ENCODE measurements at places on chromosomes 4 and X.

DNA sequence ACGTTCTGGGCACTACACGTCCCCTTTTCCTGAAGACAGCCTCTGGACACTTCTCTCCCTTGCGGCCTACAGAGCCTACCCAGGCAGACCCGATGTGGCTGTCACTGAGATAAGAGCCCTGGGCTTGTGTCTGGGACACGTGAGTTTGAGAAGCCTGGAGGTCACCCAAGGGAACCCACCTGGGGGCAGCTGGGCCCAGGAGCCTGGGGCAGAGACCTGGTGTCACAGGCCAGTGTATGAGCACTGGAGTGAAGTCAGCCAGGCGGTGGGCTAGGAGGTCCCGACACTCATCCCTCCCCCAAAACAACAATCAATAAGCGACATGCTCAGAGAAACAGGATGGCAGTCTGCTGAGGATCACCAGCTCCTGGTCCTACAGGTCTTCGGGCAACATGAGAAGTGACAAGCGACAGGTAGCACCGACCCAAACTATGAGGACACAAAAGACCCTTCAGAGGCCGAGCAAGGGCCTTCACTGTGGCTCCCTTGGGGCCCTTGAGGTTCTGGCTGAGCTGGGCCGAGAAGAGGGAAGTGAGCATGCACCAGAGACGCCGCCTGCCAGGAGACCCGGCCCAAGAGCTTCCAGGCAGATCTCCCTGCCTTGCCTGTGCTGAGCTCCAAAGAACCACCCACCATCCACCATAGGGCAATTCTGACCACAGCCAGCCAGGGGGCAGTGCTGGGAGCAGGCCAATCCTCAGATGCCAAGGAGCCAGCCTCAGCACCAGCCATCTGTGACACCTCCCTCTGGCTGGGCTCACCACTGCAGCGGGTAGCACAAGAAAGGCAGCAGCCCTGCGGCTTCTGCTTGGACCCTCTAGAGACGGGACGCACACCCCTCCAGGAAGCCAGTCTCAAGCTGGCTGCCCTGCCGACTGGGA, 11.0 kb upstream of the DUSP9 start:
- DNase-seq = no peak

- DNase-seq = no peak
Observed at GRCh38 chrX:39550795-39551361, 546.9 kb downstream of the BCOR start.

DNA sequence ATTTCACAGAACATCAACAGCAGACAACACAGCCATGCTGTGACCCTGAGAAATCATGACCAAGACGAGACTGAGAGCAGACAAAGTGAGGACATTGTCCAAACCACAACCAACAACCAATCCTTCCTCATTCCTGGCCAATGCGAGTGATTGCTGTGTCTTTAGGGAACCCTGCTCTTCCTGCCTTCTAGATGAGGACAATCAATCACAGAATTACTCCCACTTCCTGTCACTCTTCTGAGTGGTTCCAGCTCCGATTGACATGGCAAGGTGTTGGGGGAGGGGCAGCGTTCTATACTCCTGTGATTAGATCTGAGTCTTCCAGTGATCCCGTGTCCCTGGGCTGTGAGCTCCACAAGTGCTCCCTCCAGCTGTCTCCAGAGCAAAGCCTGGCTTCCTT, 227.8 kb downstream of the STIM2 start:
- no peak for DNase-seq

GRCh38 chrX:153455571-153455970, 9.7 kb upstream of the TREX2 start:
- no peak for DNase-seq

GRCh38 chr4:29220761-29221160, 1499.4 kb upstream of the PCDH7 start:
- DNase-seq = no peak

- DNase-seq = no peak
Observed at GRCh38 chrX:75229774-75230173, 44.1 kb upstream of the UPRT start.

GRCh38 chr4:153207567-153207966, 3.3 kb downstream of the TRIM2 start:
- no peak for DNase-seq

DNA sequence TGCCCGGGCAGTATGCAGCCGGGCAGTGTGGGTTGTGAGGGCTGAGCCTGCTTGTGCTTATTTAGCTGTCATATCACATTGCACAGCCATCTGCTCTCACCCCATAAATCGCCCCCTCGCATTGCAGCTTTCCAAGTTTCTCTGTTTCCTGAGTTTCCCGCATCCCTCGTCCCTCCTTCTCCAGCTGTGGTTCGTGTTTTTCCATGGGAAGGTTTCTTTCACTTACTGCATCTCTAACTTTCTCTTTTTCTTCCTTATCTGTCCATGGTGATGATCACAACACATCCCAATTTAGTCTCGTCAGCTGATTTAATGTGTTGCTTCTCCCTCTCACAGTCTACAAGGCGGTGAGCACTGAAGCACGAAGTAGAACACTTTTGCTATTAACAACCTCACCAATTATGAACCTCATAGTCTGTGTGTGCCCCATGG, 118.1 kb downstream of the ENPP6 start:
- no peak for DNase-seq

GRCh38 chrX:36961590-36961989, 46.6 kb upstream of the FAM47C start:
- DNase-seq = no peak

GRCh38 chr4:110633358-110634341, 10.8 kb upstream of the PITX2 start:
- DNase-seq = no peak

- no peak for DNase-seq
Observed at GRCh38 chr4:153452658-153453378, 13.3 kb upstream of the TMEM131L start.

DNA sequence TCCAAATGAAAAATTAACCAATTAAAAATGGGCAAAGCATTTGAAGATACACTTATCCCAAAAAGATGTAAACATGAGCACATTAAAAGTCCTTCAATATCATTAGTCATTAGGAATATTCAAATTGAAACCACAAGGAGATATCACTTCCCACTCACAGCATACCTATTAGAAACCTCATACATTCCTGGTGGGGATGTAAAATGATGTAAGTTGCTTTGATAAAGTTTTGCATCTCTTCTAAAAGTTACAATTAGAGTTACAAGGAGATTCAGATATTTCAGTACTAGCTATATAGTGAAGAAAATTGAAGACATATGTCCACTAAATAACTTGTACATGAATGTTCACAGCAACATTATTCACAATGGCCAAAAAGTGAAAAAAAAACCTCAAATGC, 1109.3 kb upstream of the LCORL start:
- DNase-seq = no peak

GRCh38 chrX:65695849-65696449, 28.5 kb downstream of the MSN start:
- DNase-seq = no peak

- DNase-seq = no peak
Observed at GRCh38 chrX:131675596-131676194, 131.8 kb downstream of the OR13H1 start.

DNA sequence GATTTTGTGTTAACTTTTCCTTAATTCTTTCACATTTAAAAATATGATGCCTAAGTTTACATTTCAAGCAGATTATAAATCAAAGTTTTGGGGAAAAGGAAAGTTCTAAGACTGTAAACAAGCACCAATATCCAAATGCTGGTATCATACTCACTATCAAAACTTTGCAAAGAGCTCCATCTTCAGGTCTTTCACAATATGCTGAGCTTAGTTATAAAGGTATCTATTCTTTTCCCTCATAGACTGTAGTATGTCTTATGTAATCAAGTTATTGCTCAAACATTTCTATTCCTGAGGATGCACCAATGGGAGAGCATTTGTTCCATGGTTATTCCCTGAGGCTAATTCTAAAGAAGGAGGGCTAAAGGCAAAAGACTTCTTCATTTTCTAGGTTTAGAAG, 207.9 kb upstream of the FAM241A start:
- no peak for DNase-seq

- no peak for DNase-seq
Observed at GRCh38 chrX:115462406-115462805, 98.6 kb upstream of the PLS3 start.

- no peak for DNase-seq
Observed at GRCh38 chr4:71133491-71133890, 140.0 kb downstream of the DCK start.

DNA sequence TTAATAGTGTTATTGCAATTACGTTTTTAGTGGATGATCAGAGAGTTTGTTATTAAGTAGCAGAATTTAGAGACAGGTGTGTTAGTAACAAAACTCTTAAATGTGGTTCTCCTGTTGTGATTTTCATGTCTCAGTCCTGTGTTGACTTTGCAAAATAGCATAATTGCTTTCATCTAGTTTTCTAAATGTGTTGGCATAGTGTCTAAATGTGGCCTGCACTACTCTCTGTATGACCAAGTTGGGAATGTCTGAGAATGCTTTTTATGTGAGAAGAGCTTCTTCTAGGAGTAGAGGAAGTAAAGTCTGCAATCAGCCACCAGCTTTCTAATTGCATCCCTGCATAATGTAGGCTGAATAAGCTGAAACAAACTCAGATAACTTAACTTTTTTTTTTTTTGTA, 158.6 kb upstream of the FAT1 start:
- DNase-seq = no peak

Data from stimulated activated CD8-positive, alpha-beta memory T cell treated with anti-CD3 and anti-CD28 coated beads, Interleukin-15, amount 100 ng/mL, for 24 hours (primary cell).